ENCODE measurements at places on chromosomes 13 and 19. TPM values are rescaled to one million over a fixed set of nuclear protein-coding genes. Genes with fewer than 3 reads are reported as not detected.

ADGRE3 gene
- not detected for total RNA-seq

ATXN8OS gene
- total RNA-seq, result not detected

RNF17 gene
- not detected for total RNA-seq

TIMM50 gene
- total RNA-seq, result 97.2 TPM

CD22 gene
- not detected for total RNA-seq

KLF16 gene
- total RNA-seq, result 58.1 TPM

LRG1 gene
- total RNA-seq, result 0.14 TPM

ZNF780B gene
- 12.0 TPM for total RNA-seq

DNA sequence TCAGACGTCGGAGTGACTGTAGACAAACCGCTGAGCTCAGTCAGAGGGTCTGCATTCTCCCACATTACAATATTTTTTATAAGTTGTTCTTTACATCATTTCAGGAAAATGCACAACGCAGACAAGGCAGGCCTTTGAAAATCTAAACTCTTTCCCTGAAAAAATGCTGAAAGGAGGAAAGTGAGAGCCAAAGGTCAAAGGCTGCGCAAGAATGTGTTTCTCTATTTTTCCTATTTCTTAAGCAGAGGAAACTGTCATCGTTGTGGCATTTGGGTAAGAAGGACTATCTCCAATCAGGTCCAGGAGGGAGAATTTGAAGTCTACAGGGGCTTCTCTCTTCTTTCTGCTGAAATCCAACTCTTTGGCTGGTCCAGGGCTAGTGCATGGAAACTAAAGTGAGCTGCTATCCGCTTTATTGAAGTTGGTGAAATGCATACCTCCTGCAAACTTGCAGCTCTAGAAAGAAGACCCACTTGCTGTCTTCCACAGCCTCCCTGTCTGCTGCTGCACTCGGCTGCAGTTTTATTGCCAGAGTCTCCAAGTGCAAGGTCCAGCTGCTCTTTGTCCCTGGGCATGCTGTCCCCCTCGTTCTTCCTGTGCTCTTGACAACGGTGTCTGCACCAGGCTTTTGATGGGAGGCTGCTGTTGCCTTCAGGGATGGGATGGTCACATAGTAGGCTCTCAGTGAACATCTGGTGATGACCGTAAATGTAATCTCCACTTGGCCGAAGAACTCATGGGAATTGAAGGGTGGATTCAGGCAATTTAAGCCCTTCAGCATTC is 31.2 kb downstream of the ZNF536 start:
- H3K36me3 ChIP-seq, result no peaks in the 10 kb centered on the region
- DNase-seq, result no peak
- no peaks in the 10 kb centered on the region for H3K4me1 ChIP-seq
- H3K27ac ChIP-seq, result no peak overlapping the region
- no peak overlapping the region for H3K4me3 ChIP-seq

DNA sequence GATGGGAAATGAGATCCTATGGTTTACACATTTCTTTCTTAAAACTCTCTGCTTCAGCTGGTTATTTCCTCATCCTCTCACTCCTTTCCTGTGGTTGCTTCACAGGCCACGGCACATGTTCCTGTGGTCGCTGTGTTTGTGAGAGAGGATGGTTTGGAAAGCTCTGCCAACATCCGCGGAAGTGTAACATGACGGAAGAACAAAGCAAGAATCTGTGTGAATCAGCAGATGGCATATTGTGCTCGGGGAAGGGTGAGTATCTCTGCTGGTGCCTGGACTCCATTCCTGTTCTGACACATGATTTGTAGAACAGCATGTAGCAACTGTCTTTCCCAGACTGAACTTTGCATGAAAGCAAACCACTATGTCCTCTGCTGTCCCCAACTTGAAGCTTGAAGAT is 254.2 kb downstream of the ITGBL1 start:
- DNase-seq, result peak; percentile 74
- H3K36me3 ChIP-seq, result no peaks in the 10 kb centered on the region
- no peaks in the 10 kb centered on the region for H3K4me1 ChIP-seq

DNA sequence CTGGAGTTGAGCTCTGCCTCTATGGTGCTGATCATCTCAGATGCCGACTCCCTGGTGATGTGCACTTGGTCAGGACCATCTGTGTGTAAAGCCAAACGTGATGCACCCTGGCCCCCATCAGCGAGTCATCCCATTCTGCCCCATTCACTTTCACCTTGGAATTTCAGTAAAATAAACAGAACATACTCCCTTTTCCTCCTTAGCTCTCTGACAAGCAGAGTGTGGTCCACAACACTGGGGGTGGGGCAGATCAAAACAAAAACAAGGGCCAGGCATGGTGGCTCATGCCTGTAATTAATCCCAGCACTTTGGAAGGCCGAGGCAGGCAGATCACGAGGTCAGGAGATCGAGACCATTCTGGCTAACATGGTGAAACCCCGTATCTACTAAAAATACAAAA is 12.3 kb downstream of the CEACAM20 start:
- no peaks in the 10 kb centered on the region for H3K27me3 ChIP-seq
- no peaks in the 10 kb centered on the region for H3K36me3 ChIP-seq
- no peak overlapping the region for H3K4me3 ChIP-seq
- H3K27ac ChIP-seq, result no peak overlapping the region
- no peaks in the 10 kb centered on the region for H3K4me1 ChIP-seq
- DNase-seq, result no peak

- H3K27ac ChIP-seq, result no peak overlapping the region
- DNase-seq, result no peak
- no peak overlapping the region for H3K4me3 ChIP-seq
- H3K4me1 ChIP-seq, result no peaks in the 10 kb centered on the region
- no peaks in the 10 kb centered on the region for H3K36me3 ChIP-seq
These were observed 601.3 kb upstream of the MIR17HG start for GRCh38 chr13:90746230-90746629.

DNA sequence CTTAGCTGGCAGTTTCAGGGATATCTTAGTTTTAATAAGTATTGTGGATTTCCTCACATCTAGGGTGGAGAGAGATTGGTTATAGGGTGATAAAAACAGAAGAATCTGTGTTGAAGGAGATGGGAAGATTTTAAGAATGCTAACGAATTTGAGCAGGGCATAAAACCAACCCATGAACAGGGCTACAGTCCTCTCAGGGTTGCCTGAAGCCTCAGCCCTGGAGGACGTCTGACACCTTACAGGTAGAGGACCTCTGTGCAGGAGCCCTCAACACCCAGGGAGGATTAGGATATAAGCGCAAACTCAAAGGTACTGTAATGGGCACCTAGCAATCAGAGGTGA is 461 bp upstream of the WASF3 start:
- no peak overlapping the region for H3K27ac ChIP-seq
- no peaks in the 10 kb centered on the region for H3K36me3 ChIP-seq
- DNase-seq, result no peak
- H3K27me3 ChIP-seq, result peaks cover 13% of the 10 kb centered on the region
- peaks cover 18% of the 10 kb centered on the region for H3K4me1 ChIP-seq
- peak overlapping the region; percentile 65 for H3K4me3 ChIP-seq

- H3K27me3 ChIP-seq, result no peaks in the 10 kb centered on the region
- no peak overlapping the region for H3K27ac ChIP-seq
- H3K36me3 ChIP-seq, result peaks cover 2% of the 10 kb centered on the region
- no peaks in the 10 kb centered on the region for H3K4me1 ChIP-seq
These were observed 28.6 kb downstream of the RFXAP start for GRCh38 chr13:36847606-36848005.

GRCh38 chr13:51520524-51520923 is 63.7 kb upstream of the WDFY2 start:
- peak; percentile 47 for DNase-seq
- H3K27me3 ChIP-seq, result no peaks in the 10 kb centered on the region
- no peak overlapping the region for H3K4me3 ChIP-seq
- no peaks in the 10 kb centered on the region for H3K36me3 ChIP-seq
- no peak overlapping the region for H3K27ac ChIP-seq
- H3K4me1 ChIP-seq, result peaks cover 25% of the 10 kb centered on the region

DNA sequence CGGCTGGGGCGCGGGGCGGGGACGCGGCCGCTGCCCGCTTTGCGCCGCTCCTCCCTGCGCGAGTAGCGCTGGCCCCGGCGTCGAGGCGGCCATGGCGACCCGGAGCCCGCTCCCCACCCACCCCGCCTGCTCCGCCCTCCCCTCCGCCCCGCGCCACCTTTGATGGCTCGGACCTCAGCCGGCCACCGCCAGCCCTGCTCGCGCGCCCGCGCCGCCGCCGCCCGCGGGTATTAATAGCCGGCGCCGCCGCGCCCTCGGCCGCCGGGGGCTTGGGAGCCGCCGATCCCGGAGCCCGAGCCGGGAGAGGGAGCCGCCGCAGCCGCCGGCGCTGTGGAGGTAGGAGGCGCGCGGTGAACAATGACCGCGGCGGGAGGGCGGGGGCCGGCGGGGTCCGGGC is 261 bp downstream of the FARP1 start:
- no peaks in the 10 kb centered on the region for H3K36me3 ChIP-seq
- no peaks in the 10 kb centered on the region for H3K27me3 ChIP-seq
- H3K4me3 ChIP-seq, result peak overlapping the region; percentile 82
- H3K27ac ChIP-seq, result peak overlapping the region; percentile 61

GRCh38 chr19:10201176-10201575 is 6.4 kb upstream of the DNMT1 start:
- no peaks in the 10 kb centered on the region for H3K27me3 ChIP-seq
- peaks cover 5% of the 10 kb centered on the region for H3K4me1 ChIP-seq
- H3K27ac ChIP-seq, result no peak overlapping the region
- H3K4me3 ChIP-seq, result no peak overlapping the region
- no peaks in the 10 kb centered on the region for H3K36me3 ChIP-seq

GRCh38 chr19:46067691-46068090 is 26.9 kb upstream of the IGFL4 start:
- no peak for DNase-seq
- H3K27me3 ChIP-seq, result peaks cover 8% of the 10 kb centered on the region
- H3K27ac ChIP-seq, result no peak overlapping the region
- H3K4me1 ChIP-seq, result peaks cover 35% of the 10 kb centered on the region
- no peak overlapping the region for H3K4me3 ChIP-seq

DNA sequence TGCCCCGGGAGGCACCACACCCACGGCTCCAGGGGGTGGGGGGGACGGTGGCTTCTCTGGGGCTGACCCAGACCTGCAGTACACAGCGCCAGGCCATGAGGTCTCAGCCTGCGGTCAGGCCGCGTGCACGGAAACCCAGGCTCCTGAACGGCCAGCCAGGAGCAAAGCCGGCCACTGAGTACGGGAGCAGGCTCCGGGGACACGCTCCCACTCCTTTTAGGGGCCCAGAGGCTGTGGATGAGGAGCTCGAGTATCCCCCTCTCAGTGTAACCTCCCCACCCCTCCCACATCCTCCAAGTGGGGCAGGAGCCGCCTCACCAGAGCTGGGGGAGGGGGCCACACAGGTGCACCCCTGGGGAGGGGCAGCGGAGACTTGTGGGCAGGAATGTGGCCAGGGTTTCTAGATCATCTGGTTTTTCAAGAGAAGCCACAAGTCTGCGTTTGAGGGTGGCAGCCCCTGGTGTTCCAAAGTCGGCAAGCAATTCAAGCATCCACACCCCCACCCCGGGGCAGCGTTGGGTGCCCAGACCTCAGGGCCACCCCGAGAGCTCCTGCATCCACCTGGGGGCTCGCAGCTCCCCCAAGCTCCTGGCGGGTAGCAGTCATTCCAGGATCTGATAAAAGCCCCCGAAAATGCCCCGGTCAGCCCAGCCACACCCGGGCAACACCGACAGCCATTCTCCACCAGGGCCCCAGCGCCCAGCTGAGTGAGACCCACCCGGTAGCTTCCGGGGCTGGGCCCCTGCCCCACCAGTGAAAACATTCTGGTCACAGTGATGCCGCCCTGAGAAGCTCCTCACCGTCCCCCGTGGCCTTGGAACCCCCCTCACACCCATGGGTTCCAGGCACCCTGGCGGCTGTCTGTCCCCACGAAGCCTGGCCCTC is 6.1 kb downstream of the SBNO2 start:
- no peak for DNase-seq
- peaks cover 4% of the 10 kb centered on the region for H3K36me3 ChIP-seq
- H3K27ac ChIP-seq, result peak overlapping the region; percentile 70
- H3K27me3 ChIP-seq, result no peaks in the 10 kb centered on the region

GRCh38 chr13:111213964-111214726 is 99.0 kb downstream of the ARHGEF7 start:
- H3K27me3 ChIP-seq, result no peaks in the 10 kb centered on the region
- H3K36me3 ChIP-seq, result no peaks in the 10 kb centered on the region
- no peak for DNase-seq

- peaks cover 5% of the 10 kb centered on the region for H3K27me3 ChIP-seq
- no peak overlapping the region for H3K27ac ChIP-seq
- no peaks in the 10 kb centered on the region for H3K36me3 ChIP-seq
These were observed 3.6 kb downstream of the F2RL3 start for GRCh38 chr19:16892436-16892835.

DNA sequence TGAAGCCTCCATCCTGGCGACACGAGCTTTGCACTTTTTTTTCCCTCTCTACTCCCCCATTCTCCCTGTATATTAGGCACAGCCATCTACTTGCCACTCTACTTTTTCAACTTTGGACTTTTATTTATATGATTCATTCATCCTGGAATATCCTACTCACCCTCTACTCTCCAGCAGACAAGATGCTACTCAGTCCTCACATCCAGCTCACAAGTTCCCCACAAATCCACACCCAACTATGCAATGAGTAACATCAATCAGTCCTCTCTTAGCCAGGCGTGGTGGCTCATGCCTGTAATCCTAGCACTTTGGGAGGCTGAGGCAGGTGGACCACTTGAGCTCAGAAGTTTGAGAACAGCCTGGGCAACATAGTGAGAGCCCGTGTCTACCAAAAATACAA is 23.9 kb upstream of the URAD start:
- H3K27ac ChIP-seq, result no peak overlapping the region
- DNase-seq, result no peak
- H3K4me1 ChIP-seq, result no peaks in the 10 kb centered on the region
- H3K27me3 ChIP-seq, result no peaks in the 10 kb centered on the region

DNA sequence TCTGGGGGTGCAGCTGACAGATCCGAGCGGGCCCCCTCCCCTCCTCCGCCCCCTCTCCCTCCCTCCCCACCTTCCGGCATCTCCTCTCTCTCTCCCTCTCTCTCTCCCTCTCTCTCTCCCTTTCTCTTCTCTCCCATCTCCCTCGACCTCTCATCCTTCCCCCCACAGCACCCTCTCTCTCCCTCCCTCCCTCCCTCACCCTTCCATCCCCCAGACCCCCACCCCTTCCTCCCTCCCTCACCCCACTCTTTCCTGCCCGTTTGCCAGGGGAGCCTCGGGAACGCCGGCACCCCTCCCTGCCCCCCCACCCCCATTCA is 666 bp downstream of the CELF5 start:
- H3K36me3 ChIP-seq, result no peaks in the 10 kb centered on the region
- peaks cover 23% of the 10 kb centered on the region for H3K27me3 ChIP-seq
- no peak overlapping the region for H3K4me3 ChIP-seq
- no peak for DNase-seq
- no peaks in the 10 kb centered on the region for H3K4me1 ChIP-seq
- no peak overlapping the region for H3K27ac ChIP-seq

DNA sequence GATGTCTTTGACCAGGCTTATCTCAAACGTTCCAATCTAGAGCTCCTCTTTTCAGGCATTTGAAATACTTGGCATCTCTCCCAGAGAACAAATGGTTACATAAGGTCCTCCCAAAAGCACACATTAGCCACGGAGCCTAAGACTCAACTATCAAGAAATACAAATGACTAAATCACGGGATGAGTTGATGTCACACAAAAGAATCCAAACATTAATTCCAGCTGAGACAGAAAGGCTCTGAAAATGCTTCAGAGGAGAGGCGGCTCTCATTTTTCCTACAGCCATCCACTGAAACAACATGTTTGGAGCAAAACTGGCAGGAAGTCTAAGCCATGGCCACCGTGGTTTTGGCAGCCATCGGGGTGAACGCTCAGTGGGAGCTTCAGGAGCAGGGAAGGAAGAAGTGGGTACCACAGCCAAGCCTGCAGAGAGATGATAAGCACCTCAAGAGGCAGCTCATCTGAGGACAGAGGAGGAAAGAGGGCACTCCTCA is 122.5 kb downstream of the STK24 start:
- H3K4me3 ChIP-seq, result no peak overlapping the region
- H3K4me1 ChIP-seq, result peaks cover 37% of the 10 kb centered on the region
- H3K36me3 ChIP-seq, result peaks cover 12% of the 10 kb centered on the region
- peak; percentile 88 for DNase-seq
- H3K27me3 ChIP-seq, result no peaks in the 10 kb centered on the region
- peak overlapping the region; percentile 81 for H3K27ac ChIP-seq

Measured in astrocyte (in vitro differentiated cells and primary cell).